ENCODE measurements at places on chromosomes 7 and 10.

DNA sequence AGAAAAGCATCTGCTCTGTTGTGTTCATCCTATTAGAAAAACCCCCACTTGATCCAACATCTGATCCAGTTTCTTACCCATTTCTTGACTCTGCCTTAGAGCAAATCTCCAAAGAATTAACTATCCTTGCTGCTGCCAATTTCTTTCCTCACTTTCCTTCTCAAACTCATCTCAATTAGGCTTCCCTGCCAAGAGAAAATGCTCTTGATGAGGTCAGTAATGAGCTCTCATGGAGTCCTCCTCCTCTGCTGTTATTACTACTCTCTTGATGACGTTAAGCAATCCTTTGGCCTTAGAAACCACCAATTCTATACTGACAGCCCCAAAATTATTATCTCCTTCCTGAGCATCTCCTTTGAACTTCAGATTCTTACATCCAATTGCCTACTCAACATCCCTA, 162.0 kb upstream of the FAM13C start:
- no peak for DNase-seq

DNA sequence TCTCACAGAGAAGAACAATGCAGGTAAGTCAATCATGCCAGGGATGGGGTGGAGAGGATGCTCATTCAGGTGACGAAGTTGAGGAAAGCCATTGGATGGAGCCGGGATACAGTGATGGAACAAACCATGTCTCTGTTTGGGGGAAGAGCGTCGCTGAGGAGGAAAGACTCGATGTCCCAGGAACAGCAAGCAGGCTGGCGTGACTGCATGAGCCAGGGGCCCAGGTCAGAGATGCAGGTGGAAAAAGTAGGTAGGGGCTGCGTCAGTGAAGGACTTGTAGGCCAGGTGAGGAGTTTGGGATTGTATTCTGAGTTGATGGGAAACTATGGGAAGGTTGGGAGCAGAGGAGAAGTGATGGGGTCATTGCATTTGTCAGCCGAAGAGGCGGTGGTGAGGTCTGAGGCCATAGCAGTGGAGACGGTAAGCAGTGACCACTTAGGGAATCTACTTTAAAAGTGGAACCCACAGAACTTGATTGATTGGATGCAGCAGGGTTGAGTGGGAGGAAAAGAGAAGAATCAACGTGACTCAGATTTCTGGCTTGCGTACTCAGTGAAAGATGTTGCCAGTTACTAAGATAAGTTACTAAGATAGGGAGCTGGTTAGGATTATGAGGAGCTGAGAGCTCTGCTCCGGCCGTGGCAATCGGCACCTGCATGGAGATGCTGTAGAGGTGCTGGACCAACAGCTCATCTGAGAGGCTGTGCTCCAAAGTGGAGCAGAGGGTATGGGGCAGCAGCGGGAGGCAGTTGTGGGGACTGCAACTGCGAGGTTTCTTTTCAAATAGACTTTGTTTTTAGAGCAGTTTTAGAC, 12.5 kb upstream of the IL2RA start:
- DNase-seq: no peak

GRCh38 chr7:134419875-134420274, 39.0 kb downstream of the AKR1B1 start:
- DNase-seq: no peak

- DNase-seq: peak; percentile 80
These were observed at the start of gene CHCHD1 for GRCh38 chr10:73781879-73782748. CHCHD1 (plus strand) TSS chr10:73782048; CDS start chr10:73782076, 28 bp downstream.

DNA sequence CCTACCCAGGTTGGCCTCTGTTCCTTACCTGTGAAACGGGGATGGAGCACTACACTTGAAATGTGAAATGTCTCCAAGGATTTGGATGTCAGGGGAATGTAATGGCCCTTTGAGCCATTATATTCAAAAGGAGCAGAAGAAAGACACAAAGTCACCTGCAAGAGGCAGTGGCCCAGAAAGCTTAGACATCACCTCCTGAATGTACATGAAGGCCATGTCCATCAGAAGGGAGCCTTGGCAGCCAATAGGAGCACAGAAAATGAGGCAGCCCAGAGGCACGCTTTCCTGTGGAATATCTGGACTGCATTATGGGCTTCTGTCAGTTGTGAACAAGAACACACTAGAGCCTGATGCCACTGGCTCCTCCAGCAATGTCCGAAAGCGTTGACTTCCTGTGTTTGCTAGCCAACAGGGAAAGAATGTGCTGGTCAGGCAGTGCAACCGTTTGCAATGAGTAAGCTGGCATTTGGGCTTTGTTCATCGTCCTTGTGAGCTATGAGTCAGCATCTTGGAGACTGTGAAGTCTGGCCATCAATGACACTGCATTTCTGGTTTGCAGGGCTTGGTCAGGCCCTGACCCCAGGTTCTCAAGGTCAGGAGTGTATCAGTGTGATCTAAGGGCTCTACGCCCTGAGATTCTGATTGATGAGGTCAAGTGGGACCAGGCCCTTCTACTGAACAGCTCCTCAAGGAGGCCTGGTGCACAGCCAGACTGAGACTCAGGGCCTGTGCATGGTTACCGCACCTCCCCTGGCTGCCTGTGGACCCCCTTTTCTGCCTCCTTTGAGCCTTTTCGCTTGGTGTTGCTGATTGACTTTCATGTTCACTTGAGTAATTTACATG, 222.4 kb downstream of the RPS24 start:
- DNase-seq: peak; percentile 96

GRCh38 chr7:150409300-150410030, 30.3 kb downstream of the ZNF775 start:
- DNase-seq: no peak

DNA sequence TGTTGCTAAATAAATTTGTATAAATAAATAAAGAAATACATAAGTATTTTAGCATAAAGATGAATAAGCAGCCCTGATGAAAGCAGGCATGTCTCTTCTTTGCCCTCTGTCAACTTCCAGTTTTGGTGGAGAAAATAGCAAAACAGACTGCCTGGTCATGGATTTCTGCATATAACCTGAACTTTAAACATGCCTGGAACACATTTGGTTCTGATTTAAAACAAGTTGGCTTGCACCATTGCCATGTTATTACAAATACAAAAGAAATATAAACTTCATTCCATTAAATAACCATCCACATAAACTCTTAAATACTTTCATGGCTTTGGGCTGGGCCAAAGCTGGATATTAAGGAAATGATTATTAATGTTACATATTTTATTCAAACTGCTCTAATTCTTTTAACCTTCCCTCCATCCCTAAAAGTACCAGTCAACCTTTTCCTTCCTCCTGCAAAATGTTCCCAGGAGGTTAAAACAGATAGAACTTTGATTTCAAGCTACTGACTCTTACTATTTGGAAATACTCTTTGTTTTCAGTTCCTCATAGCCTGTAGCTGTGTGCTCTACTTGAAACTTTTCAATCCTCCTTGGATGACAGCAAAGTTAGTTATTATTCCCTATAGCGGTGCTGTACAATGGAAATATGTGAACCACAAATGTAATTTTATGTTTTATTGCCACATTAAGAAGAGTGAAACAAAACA, 96.3 kb downstream of the BICC1 start:
- no peak for DNase-seq

DNA sequence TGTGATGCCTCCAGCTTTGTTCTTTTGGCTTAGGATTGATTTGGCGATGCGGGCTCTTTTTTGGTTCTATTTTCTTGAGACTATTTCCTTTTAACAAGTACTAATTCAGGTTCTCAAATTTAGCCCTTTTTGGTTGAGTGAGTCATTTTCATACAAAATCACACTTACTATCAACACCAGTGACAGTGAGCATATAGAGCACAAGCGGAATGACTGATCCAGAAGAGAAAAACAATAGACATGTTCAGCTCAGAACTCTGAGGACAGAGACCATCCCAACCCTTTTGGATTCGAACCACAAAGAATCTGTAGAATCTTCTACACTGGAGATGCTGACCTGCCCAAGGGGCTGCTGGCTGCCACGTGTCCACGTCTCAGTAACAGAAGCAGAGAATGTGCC, 56.4 kb upstream of the INSYN2A start:
- DNase-seq: no peak

DNA sequence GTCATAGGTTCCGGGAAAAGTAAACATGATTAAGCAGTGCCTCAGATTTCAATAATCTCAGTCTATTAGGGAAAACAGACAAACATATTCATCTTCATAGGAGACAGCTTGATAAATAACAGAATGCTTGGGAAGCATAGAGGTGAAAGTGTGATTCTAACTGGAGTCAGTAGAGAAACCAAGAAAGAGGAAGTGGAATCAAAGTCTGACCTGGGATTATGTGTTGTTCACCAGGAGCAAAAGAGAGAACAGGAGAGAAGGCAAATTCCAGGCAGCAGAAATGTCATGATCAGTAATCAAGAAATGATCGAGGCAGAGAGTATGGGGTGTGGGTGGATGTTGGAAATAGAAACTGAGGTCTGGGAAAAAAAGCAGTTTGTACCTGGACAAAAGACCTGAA, 43.7 kb downstream of the DGKB start:
- DNase-seq: no peak

DNA sequence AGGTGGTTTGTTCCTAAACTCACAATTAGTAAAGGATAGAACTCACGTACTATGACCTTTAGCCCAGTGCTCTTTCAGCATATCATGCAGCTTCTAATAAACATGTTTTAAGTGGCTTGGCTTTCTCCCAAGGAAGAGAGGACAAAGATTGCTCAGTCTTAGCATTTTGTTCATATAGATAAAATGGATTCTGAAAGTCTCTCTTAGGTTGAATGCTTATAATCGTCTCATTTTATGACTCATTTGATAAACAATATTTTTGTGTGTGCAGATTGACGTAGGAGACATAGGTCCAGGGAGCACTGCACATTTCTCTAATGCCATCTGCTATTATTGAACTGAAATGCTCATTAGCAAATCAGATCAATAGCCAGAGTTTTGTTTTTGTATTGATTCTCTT, 44.8 kb downstream of the GNAT3 start:
- DNase-seq: no peak

DNA sequence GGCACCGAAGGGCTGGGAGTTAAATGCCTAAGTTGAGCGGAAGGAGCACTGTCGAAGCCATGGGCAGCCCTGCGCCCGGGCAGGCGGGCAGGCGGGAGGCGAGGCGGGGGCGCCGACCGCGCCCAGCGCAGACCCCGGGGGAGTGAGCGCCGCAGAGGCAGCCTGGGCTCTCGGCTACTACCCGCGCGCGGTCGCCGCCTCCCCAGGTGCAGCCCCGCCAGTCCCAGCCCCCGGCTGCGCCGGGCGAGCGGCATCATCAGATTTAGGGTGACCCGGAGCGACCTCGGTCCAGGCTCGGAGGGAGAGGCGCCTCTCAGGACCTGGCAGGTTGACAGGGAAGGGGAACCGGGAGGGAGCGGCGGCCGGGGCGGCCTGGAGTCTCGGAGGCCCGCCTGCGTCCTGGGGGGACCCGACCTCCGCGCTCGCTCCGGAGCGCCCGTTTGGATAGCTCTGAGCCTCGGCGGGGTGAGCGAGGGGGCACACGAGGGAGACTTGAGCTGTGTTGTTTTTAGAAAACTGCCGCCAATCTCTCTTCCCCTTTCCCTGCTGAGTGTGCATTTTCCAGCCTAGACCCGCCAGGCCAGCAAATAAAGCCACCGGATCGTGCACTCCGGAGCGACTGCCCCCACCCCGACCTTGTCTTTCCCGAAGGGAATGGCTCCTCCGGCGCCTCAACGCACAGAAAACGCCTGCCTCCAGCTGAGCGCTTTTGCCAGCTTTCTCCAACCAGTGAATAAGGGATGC, 2.3 kb upstream of the NRP1 start:
- no peak for DNase-seq

DNA sequence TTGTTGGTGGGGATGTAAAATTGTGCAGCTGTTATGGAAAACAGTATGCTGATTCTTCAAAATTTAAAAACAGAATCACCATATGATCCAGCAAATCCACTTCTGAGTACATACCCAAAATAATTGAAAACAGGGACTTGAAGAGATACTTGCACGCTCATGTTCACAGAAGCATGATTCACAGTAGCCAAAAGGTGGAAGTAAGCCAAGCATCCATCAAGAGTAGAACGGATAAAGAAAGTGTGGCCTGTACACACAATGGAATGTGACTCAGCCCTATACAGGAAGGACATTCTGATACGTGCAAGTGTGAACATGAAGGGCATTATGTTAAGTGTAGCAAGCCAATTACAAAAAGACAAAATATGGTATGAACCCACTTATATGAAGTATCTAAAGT, 696.7 kb upstream of the CELF2 start:
- DNase-seq: no peak

- DNase-seq: no peak
These were observed 72.8 kb downstream of the CARD11 start for GRCh38 chr7:2970861-2971260.

DNA sequence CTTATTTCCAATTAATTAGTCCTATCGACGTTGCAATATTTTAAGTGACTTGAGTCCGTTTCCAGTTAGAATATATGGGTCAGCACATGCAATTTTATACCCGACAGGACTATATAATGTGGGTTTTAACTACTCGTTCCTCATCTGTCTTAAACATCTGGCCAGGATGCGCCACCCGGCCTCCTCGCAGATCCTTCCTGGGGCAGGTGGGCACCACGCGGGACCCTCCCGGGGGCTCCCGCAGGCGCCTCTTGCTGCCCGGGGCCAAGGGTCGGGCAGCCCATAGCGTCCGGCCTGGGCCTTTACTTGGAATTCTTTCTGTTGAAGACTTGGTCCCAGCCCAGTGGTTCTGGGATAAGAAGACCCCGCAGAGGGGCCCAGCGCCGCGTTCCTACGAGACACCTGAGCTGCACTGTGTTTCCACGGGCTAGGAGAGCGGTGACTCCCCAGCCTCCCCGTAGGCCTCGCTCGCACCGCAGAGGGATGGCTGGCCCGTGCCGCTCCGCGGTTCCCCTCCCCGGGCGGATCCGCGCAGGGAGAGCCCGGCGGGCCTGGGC, 10.1 kb upstream of the MNX1 start:
- DNase-seq: no peak

DNA sequence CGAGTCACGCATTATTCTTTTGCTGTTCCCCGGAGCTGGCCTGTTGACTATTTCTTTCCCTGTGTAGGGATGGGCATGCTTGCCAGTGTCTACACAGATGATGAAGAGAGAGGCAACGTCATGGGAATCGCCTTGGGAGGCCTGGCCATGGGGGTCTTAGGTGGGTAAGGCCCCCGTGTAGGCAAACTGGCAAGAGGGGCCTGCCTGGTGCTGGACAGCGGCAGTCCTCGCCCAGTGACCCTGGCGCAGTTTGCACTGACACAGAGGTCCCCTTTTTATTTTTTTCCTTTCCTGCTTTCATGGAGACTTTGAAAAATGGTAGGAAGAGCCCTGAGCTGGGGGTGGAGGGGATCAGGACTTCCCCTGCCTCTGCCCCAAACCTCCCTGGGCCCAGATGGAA, 13.4 kb downstream of the SLC18A2 start:
- no peak for DNase-seq

GRCh38 chr10:14751014-14751896, 23.4 kb downstream of the FAM107B start:
- no peak for DNase-seq

GRCh38 chr7:41885078-41885477, 182.2 kb upstream of the INHBA start:
- no peak for DNase-seq

GRCh38 chr7:134662871-134663205, 16.2 kb downstream of the BPGM start:
- DNase-seq: no peak

Measured in AML-193 (cell line).